ENCODE measurements at places on chromosomes 4 and X.

GRCh38 chrX:77433001-77433400 lies 14.2 kb upstream of the FGF16 start:
- no peak for DNase-seq

DNA sequence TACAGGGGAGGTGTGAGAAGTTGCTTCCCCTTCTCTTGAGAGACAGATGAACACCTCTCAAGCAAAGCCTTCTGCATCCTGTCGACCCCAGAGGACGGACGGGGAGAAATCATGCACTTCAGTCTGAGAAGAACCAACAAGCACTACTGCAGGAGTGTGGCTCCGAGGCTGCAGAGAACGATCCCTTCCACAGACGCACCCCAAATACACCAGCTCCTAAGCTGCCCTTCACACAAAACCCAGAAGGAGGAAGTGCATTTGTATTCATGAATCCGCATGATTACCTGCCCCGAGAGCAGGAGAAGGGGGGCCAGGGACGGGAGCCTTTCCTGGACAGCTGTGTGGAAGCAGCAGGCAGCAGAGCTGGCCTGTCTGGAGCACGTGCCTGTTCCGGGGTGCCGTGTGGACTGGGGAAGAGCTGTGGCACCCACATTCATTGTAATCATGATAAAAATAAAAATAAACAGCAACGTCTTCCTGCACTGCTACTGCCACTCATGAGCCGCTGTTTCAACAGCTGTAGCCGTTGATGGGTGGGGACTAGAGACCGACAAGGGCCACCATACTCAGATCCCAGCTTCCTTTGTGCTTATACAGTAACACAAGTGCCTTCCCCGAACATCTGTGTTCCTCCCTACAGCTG lies 42.9 kb downstream of the ACSL1 start:
- no peak for DNase-seq

DNA sequence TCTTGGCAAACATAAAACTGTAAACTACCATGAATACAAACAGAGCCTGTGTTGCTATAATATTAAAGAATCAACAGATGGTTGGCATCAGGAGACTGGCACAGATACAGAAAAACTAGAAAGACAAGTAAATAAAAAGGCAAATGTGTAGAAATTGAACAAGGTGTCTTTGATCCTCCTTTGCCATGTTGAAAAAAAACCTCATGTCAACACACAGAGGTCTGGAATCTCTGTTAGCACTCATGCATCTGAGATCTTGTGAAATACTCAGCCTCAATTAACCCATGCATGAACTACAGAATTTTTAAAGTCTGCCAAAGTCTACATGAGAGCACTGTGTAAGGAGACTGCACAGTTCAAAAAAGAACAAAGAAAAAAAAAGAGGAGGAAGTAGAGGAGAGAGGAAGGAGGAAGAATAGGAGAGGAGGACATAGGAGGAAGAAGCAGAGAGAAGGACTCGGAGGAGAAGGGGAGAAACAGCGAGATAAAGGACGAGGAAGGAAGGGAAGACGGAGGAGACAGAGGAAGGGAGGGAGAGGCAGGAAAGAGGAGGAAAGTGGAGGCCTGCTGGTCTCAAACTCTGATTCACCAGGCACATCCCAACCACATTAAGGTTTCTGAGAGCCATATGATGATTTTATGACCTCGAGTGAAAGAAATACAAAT lies 52.8 kb downstream of the PRDM5 start:
- no peak for DNase-seq

- no peak for DNase-seq
These were observed 4.1 kb downstream of the HS6ST2 start for GRCh38 chrX:132954323-132954722.

DNA sequence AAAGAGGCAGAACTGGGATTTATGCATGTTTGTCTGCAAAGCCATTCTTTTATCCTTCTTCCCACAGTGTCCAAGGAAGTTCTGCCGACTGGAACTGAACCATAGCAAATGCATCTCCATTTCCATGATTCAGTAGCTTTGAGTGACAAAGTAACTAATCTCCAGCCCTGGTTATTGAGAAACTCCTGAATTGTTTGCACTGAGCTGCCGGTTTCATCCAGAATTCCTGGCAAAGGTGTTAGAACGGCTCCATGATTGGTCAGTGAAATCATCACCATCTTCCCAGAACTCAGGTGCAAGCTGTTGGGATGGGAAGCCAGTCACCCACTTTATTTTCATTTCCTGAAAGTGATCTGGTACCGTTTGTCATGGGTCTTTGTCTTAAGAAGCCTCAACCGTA lies 47.0 kb upstream of the SLC34A2 start:
- no peak for DNase-seq

DNA sequence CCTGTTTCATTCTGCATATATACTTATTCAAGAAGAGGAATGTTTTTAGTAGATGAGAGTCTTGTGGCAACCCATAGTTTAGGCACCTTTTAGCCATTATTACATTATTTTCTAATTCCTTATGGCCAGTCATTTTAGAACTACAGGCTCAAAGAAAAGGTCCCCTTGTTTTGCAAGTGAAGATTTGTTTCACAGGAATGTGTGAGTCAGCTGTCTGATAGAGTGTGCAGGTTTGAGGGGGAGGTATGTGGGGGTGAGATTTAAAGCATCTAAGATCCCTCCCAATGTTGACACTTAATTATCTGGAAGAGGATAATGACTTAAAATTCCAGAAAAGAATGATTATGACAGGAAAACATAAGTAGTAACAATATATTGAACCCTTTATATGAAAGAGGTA lies 495.6 kb downstream of the KCNIP4 start:
- no peak for DNase-seq

DNA sequence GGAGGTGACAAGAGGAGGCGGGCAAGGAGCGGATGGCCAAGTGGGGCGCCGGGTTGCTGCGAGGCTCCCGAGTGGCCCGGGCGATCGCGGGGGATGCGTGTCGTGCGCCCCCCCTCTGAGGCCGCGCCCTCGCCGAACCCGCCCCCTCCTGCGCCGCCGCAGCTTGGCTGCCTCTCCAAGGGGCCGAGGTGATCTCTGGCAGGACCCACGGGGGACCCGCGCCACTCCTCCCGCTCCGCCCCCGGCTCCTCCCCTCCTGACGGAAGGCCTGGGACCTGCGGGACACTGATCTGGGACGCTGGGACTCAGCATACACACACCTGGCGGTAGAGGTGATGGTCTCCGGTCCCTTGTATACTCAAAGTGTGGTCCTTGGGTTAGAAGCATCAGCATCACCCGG lies 21.9 kb upstream of the FAM47C start:
- no peak for DNase-seq

DNA sequence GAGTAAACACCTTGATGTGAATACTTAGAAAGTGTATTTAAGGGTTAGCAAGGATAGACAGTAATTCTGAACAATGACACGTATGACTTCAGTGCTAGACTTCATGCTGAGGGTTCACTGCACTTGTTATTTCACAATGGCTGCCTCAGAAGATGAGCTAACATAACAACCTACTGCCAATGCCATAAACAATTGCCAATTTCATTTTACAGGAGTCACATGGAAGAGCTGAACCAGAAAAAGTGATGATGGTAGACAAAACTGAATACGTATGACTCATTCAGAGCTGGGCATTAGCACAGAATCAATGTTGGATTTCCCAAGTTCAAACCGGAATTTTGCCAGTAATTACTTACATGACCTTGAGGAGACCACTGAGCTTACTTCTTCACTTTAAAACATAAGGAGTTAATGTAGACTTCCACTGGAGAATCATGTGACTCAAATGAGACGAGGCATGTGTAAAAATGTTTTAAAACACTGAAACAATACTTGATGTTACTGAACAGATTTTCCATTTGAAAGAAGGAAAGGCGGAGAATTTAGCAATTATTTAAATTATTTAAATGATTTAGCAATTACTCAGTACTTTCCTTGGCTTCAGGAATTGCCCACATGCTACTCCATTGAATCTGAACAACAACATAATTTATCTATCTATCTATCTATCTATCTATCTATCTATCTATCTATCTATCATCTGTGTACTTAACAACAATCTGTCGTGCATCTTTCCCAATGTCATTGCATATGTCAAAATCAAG lies 868.5 kb upstream of the SLIT2 start:
- DNase-seq, result no peak

GRCh38 chr4:48910511-48910910 lies 3.9 kb upstream of the OCIAD2 start:
- no peak for DNase-seq

All from NCI-H1436 treated with DMSO at 0.1 percent for 48 hours (cell line).